Esophagus mucosa (tissue), 1 donor: ENCODE measurements at places on chromosomes 5 and 9. TPM values are rescaled to one million over a fixed set of nuclear protein-coding genes. Genes with fewer than 3 reads are reported as not detected.

The PKD2L2 gene
- total RNA-seq = not detected

The NR5A1 gene
- not detected for total RNA-seq

The FCN1 gene
- 0.12 TPM for total RNA-seq

The RGS7BP gene
- 0.12 TPM for total RNA-seq

The SVEP1 gene
- total RNA-seq = 1.2 TPM

The ABO gene
- 7.3 TPM for total RNA-seq

The GNG10 gene
- 12.8 TPM for total RNA-seq

The TOR4A gene
- total RNA-seq = 15.4 TPM

The SHLD3 gene
- 1.5 TPM for total RNA-seq

The CATSPER3 gene
- total RNA-seq = 0.40 TPM

The WNT8A gene
- total RNA-seq = not detected

The FOXI1 gene
- total RNA-seq = 0.16 TPM

The CDH9 gene
- total RNA-seq = not detected

The LCN12 gene
- total RNA-seq = 0.80 TPM

The CDKN2B gene
- total RNA-seq = 75.6 TPM

The PHF24 gene
- 0.48 TPM for total RNA-seq

The PRLR gene
- 7.6 TPM for total RNA-seq
